ENCODE measurements at places on chromosomes 4 and X.

DNA sequence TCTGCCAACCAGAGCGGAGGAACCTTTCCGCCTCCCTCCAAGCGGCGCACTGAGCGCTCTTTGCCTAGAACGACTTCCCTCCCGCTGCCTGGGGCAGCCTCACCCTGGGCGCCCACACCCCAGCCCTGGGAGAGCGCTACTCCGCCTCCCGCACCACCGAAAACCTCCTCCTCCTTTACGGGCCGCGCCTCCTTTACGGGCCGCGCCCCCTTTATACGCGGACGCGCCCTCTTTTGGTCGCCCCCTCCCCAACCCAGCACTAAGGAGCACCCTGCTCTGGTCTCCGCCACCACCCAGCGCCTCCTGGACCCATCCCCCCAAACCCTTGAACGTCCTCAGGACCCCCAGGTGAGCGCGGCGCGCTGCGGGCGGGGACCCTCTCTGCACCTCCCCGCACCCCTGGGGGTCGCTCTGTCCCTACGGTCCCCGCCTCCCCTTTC lies 586 bp upstream of the NSG1 start:
- DNase-seq, result no peak

GRCh38 chr4:62324215-62324614 lies 1124.1 kb downstream of the ADGRL3 start:
- DNase-seq, result no peak

GRCh38 chrX:31297881-31298280 lies 226.0 kb upstream of the FTHL17 start:
- DNase-seq, result no peak

DNA sequence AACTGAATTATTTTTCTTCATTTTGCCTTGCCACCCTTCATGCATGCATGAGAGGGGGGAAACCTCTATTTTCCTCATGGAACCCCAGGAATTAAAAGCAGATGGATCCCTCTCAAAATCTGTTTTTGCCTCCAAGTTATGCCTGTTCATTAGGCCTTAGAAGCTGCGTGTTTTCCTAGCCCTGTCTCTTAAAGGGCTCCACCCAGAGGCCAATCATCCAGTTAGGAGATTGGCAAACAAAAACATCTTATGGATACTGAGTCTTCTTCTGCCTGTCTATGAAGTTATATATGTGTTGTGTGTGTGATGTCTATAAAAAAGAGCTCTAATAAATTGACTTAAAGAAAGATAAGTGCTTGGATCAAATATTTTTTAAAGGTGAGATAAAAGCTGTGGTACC lies 142.9 kb downstream of the ANAPC10 start:
- no peak for DNase-seq

DNA sequence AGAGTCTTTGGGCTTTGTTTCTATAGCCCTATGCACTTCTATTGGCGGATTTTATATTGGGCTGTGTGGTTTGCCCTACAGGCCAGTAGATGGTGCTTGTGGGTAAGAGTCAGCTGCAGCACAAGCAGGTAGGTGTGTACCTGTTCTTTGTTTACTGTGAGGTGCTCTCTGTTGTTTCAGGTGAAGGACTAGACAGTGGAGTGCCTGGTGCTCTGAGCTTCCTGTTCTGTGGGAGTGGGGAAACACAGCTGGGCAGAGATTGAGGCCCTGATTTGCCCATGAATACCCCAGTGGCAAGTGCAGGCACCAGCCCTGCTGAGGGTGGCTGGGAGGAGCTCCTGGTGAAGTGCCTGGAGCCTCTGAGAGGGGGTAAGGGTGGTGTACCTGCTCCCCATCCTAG lies 26.3 kb upstream of the UCP1 start:
- peak; percentile 8 for DNase-seq

Data from GM12864 (cell line).